Femur (tissue), 1 donor: ENCODE measurements at places on chromosomes 2 and 18.

DNA sequence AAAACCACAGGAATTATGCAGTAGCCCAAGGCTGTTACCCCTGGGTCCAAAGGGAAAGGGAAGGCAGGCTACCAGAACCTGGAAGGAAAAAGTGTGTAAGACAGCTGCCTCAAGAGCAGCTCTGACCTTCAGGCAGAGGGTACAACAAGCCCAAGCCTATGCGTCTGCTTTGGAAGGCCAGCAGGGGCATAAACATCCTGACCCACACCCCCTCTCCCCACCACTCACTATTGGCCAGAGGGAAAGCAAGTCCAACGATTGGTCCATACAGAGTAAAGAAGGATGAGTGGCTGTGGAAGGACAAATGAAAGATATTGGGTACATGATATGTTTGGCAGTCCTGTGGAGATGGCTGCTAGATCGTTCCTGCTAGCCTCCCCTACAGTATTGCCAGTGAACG is 227.6 kb upstream of the HNRNPA3 start:
- DNase-seq = no peak

DNA sequence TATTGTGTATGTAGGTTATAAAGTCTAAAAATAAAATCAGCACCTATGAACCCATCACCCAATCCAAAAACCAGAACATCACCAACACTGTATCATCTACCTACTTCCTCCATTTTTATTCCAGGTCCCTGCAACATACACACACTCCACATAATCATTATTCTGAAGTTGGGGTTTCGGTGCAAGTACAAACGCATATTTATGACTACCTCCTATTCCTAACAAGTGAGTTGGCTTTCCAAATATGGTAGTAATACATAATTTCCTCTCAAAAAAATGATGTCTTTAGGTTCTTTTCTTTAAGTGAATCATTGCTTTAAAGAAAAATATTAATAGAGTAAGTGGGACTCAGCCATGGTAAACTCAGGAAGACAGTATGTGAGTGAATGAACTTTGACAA is 3.3 kb downstream of the ACVR1 start:
- DNase-seq = no peak

DNA sequence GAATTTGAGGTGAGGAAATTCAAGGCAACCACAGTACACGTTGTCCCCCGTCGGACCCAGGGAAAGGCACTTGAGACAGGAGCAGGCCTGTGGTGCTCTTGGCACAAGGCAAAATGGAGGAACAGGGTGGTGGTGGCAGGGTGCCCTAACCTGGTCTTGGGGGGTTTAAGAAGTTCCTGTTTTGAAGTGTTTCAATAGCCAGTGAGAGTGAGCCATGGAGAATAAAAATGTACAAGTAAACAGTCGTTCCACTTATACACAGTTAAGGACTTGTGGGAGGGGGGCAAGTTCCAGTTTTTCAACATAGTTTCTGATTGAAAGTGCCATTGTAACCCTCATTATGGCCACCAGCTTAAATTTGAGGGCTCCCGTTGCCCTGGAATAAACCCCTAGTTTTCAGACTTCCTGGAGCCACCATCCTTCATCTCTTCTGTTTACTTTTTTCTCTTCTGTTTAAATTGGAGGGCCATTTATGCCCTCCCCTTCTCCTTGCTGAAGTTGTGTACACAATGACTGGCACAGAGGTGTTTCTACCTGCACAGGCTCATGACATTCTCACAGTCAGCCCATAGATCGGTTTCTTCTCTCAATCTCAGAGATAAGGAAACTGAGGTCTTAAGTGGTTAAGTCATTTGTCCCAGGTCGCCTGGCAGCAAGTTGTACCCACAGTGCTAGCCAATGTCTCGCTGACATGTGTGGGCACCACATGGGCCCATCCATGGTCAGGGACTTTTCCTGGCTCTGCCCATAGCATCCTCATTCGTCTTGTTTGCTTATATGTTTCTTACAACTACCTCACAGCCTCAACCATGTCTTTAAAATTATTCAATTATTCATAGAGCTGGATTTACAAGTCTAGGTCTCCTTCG is 66.0 kb upstream of the ST3GAL5 start:
- DNase-seq = no peak

- DNase-seq = no peak
Measured at GRCh38 chr2:140481136-140481535, 1649.7 kb downstream of the LRP1B start.

GRCh38 chr2:46298522-46299353 is 1.5 kb downstream of the EPAS1 start:
- DNase-seq = peak; percentile 57
